Activated CD8-positive, alpha-beta T cell treated with anti-CD3 and anti-CD28 coated beads, Interleukin-2, amount 10 ng/mL, durations not matched to agents 7 days and 5 days (primary cell): ENCODE measurements at places on chromosomes 1 and 21. TPM values are rescaled to one million over a fixed set of nuclear protein-coding genes. Genes with fewer than 3 reads are reported as not detected.

DNA sequence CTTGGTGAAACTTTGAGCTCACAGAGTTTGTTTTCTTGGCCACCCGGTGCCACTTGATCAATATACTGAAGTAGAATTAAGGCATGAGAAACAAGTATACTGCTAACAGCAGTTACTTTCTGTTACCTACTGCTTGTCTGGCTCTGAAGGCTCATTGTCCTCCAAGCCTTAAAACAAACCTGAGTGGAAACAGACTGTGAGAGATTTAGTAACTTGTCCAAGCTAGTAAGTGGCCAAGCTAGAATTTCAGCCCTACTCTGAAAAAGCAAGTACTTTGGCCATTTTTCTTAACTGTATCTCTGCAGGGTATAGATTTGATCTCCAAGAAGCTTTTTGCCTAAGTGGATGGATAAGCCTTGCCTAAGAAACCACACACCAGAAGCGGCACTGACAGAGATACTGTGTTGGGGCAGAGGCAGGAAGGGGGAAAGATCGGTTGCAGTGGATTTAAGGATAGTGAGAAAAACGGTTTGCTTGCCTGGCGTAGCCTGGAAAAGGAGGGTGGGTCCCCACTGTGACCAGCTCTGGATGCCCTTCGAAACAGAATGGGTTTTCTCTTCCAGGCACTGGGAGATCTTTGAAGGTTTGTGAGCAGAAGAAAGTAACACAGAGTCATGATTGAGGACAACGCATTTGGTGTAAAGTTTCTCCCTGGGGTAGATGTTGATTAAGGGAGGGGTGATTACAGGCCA is 2.1 kb upstream of the MACO1 start:
- H3K4me1 ChIP-seq, result peaks cover 25% of the 10 kb centered on the region
- peak overlapping the region; percentile 44 for H3K4me3 ChIP-seq
- no peaks in the 10 kb centered on the region for H3K27me3 ChIP-seq
- peaks cover 4% of the 10 kb centered on the region for H3K36me3 ChIP-seq
- H3K27ac ChIP-seq, result no peak overlapping the region

GRCh38 chr1:175978476-175978875 is 228.6 kb downstream of the COP1 start:
- H3K4me1 ChIP-seq, result no peaks in the 10 kb centered on the region
- no peak for DNase-seq
- H3K27ac ChIP-seq, result no peak overlapping the region
- H3K36me3 ChIP-seq, result peaks cover 39% of the 10 kb centered on the region
- no peaks in the 10 kb centered on the region for H3K27me3 ChIP-seq
- H3K4me3 ChIP-seq, result no peak overlapping the region

GRCh38 chr1:74333244-74333643 is 98.1 kb downstream of the TNNI3K start:
- no peak overlapping the region for H3K27ac ChIP-seq
- no peaks in the 10 kb centered on the region for H3K4me1 ChIP-seq
- no peaks in the 10 kb centered on the region for H3K36me3 ChIP-seq

GRCh38 chr1:100700586-100700985 is 19.0 kb upstream of the VCAM1 start:
- no peak overlapping the region for H3K4me3 ChIP-seq
- no peaks in the 10 kb centered on the region for H3K4me1 ChIP-seq
- no peaks in the 10 kb centered on the region for H3K36me3 ChIP-seq

DNA sequence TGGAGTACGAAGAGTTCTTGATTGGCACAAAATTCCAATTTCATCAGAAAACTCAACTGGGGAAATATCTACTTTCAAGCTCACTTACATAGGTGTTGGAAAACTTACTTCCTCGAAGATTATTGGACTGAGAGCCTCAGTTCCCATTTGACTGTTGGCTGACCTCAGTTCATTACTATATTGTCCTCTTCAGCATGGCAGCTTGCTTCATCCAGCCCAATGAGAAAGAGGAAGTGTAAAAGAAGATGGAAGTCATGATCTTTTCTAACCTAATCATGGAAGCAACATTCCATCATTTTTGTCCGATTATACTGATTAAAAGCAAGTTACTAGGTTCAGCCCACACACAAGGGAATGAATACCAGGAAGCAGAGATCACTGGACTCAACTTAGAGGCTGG is 49.4 kb downstream of the HSD3B1 start:
- DNase-seq, result no peak
- no peaks in the 10 kb centered on the region for H3K36me3 ChIP-seq
- peaks cover 2% of the 10 kb centered on the region for H3K27me3 ChIP-seq
- no peaks in the 10 kb centered on the region for H3K4me1 ChIP-seq
- H3K4me3 ChIP-seq, result no peak overlapping the region

GRCh38 chr1:117527566-117528102 is 78.2 kb upstream of the TENT5C start:
- no peaks in the 10 kb centered on the region for H3K27me3 ChIP-seq
- H3K4me1 ChIP-seq, result no peaks in the 10 kb centered on the region
- no peak for DNase-seq
- peaks cover 4% of the 10 kb centered on the region for H3K36me3 ChIP-seq
- no peak overlapping the region for H3K27ac ChIP-seq

DNA sequence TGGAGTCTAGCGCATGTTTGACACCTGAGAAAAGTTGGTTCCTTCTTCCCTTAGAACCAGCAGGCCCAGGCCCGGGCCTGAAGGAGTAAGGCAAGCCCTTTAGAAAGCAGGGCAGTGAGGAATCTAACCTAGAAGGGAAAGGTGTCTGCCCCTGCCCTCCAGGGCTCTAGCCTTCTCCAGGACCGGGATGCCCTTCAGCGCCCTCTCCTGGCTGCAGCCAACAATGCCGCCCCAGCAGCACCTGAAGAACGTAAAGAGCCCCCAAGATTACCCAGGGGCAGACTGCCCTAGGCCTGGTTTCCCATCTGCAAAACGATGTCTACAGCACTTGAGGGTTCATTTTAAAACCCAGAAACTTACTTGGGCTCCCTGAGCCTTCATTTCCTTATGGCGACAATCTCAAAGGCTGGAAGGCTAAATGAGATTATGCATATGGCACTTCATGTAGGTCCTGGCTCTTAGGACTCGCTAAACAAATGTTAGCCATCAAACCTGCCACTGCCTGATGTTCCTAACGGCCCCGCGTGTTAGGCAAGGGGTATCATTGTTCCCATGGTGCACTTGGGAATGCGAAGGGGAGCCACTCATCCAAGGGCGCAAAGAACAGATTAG is 106.7 kb upstream of the KLHDC7A start:
- no peaks in the 10 kb centered on the region for H3K36me3 ChIP-seq
- no peaks in the 10 kb centered on the region for H3K4me1 ChIP-seq

DNA sequence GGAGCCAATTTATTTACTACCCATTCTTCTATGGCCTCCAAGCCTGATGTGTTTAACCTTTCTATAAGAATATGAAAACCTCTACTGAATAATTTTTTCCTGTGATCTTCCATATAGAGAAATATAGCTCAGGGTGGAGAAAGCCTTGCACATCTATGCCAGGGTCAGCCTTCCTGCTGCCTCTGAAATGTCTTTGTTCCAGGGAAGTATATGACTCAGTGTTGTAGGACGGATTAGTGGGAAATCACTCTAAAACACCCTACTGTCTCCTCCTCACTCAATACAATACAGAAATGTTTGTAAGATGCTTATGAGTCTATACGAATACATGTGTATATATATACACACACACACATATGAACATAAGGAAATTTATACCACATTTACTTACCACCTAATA is 1044.9 kb downstream of the BRINP3 start:
- H3K36me3 ChIP-seq, result no peaks in the 10 kb centered on the region
- no peaks in the 10 kb centered on the region for H3K4me1 ChIP-seq
- no peaks in the 10 kb centered on the region for H3K27me3 ChIP-seq
- DNase-seq, result no peak
- no peak overlapping the region for H3K4me3 ChIP-seq

DNA sequence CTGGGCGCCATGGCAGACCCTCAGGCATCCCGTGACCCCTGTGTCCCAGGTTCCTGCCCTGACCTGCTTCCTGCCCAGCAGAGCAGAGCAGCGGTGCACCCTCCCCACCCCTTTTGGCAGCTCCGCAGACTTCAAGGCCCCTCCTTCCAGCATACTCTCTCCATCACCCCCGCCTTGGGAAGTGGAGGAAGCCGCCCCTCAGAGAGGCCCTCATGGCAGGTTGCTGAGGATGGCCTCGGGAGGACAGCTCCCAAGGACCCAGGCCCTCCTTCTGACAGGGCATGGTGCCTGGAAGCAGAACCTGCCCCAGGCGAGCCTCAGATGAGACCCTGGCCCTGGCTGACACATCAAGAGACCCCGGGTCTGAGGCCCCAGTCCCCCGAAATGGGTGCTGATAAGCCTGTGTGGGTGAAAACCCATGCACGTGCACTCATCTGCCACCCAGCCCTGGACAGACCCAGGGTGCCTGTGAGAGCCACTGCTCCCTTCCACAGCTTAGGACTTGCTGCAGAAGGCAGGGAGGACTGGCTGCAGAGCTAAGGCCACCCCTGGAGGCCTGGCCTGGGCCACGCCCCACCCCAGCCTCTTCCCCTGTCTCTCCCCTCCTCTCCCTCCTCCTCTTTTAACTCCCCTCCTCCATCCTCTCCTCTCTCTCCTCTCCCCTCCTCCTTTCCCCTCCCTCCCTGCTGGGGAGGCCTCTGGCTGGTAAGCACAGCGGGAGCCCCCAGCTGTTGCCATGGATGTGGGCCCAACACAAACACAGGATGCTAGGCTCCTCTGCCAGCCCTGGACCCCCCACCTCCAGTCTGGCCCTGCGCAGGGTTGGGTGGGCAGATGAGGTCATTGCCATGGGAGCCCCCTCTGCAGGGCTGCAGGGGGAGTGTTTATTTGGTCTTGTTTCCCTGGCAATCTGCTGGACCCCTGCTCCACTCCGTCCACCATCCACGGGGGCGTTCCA is 33.7 kb downstream of the WNT9A start:
- no peak for DNase-seq
- H3K27ac ChIP-seq, result no peak overlapping the region
- peaks cover 5% of the 10 kb centered on the region for H3K4me1 ChIP-seq
- peaks cover 3% of the 10 kb centered on the region for H3K27me3 ChIP-seq
- H3K4me3 ChIP-seq, result no peak overlapping the region

- no peaks in the 10 kb centered on the region for H3K4me1 ChIP-seq
- H3K27ac ChIP-seq, result no peak overlapping the region
- H3K4me3 ChIP-seq, result no peak overlapping the region
- no peaks in the 10 kb centered on the region for H3K36me3 ChIP-seq
Observed at GRCh38 chr21:17440969-17441368, 71.9 kb upstream of the CXADR start.

DNA sequence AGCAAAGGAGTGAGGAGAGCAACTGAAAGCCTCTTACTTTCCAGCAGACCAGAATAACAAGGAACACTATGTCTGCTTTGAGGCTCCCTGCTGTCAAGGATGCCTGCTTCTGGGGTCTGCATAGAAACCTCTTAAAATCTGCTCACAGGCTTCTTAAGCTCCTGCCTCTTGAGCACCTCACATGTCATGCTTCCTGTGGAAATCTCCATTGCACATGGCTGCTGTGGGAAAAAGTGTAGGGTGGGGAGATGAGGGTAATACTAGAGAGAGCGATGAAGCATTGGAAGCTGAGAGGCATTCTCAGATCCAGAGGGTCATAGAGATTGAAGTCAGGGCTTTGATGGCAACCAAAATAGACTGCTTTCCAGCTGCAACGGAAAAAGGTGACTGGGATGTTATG is 6.2 kb upstream of the HLX start:
- DNase-seq, result no peak
- H3K27ac ChIP-seq, result no peak overlapping the region
- H3K4me1 ChIP-seq, result peaks cover 14% of the 10 kb centered on the region
- no peak overlapping the region for H3K4me3 ChIP-seq
- no peaks in the 10 kb centered on the region for H3K36me3 ChIP-seq

- peaks cover 43% of the 10 kb centered on the region for H3K4me1 ChIP-seq
- no peak overlapping the region for H3K27ac ChIP-seq
- H3K36me3 ChIP-seq, result peaks cover 63% of the 10 kb centered on the region
- no peaks in the 10 kb centered on the region for H3K27me3 ChIP-seq
Observed at GRCh38 chr1:235122348-235122747, 6.3 kb downstream of the TOMM20 start.

DNA sequence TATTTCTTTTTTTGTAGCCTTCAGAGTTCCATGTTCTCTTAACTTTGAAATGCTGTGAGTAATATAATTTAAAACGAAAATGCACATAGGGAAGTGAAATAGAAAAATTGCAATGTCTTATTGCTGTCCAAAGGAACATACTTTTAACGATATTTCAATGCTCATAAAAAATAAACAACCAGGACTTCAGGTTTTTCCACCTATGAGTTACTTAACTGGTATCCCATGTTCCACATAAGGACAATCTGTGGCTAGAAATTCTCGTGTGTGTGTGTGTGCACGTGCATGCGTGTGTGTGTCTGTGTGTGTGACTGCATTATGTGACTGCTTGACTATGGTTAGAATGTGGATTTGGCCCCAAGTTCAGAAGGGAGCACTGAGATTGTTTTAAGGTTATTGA is 200.8 kb upstream of the ADGRL4 start:
- no peak overlapping the region for H3K27ac ChIP-seq
- no peaks in the 10 kb centered on the region for H3K36me3 ChIP-seq
- H3K4me3 ChIP-seq, result no peak overlapping the region
- no peaks in the 10 kb centered on the region for H3K27me3 ChIP-seq
- no peak for DNase-seq

GRCh38 chr1:23369335-23370013 is at the start of gene ZNF436:
TSS of gene ZNF436 (minus strand) at chr1:23369836. CDS start at chr1:23368005, 1,831 bp downstream.
- H3K4me1 ChIP-seq, result peaks cover 36% of the 10 kb centered on the region
- DNase-seq, result peak; percentile 54
- H3K27ac ChIP-seq, result peak within 1 kb of the TSS; percentile 97
- no peaks in the 10 kb centered on the region for H3K27me3 ChIP-seq

DNA sequence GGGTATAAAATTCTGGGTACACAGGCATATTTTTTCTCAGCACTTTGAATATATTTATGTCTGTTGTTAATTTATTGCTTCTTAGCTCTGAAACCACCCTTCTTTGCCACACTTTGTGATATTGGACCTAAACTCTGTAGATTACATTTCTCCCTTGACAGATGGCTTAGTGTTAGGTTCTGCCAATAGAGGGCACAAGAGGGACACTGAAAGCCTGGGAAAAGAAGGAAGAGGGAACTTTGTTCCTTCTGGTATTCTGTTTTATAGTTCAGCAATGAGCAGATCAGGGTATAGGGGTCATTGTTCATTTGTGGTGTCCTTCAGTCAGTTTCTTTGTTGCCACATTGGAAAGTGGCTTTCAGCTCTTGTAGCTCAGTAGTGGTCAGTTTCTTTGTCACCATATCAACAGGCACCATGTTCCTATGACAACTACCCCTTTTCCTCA is 423.5 kb upstream of the PROX1 start:
- no peak overlapping the region for H3K4me3 ChIP-seq
- no peaks in the 10 kb centered on the region for H3K27me3 ChIP-seq
- H3K4me1 ChIP-seq, result no peaks in the 10 kb centered on the region
- H3K36me3 ChIP-seq, result no peaks in the 10 kb centered on the region
- DNase-seq, result no peak

- peaks cover 10% of the 10 kb centered on the region for H3K4me1 ChIP-seq
- H3K27me3 ChIP-seq, result peaks cover 8% of the 10 kb centered on the region
- peaks cover 5% of the 10 kb centered on the region for H3K36me3 ChIP-seq
- DNase-seq, result no peak
- H3K4me3 ChIP-seq, result no peak overlapping the region
Observed at GRCh38 chr1:45755697-45756096, 5.2 kb upstream of the IPP start.

- no peak for DNase-seq
- H3K4me1 ChIP-seq, result peaks cover 22% of the 10 kb centered on the region
- no peak overlapping the region for H3K4me3 ChIP-seq
Observed at GRCh38 chr1:77220687-77221463, 1.6 kb upstream of the PIGK start.

Gene FUCA1
- total RNA-seq, result 7.3 TPM

Gene ADORA1
- not detected for total RNA-seq

Gene TMEM54
- total RNA-seq, result not detected

Gene RNU1-3
- 2,232 TPM for total RNA-seq

Gene ZBED6
- total RNA-seq, result 16.3 TPM

Gene DTL
- total RNA-seq, result 74.1 TPM

Gene TMEM82
- total RNA-seq, result not detected
